ENCODE measurements at places on chromosomes 3 and 15.

- no peak for DNase-seq
These were observed 61.7 kb downstream of the IL1RAP start for GRCh38 chr3:190575437-190576185.

DNA sequence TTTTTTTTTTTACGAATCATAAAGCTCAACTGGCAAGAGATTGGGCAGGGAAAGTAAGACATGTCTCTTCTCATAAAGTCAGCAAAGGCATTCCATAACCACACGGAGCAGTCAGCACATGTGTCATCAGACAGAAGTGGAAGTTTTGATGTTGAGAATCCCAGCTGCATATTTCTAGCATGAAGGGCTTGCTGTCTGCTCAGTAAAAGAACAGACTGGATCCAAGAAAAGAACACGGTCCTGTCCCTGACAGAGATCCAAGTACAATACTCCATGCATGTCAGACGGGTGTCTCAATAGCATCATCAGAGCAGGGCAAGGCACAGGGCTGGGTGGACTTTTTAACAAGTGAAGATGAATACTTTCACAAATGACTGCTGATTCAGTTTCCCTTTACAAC lies 38.2 kb downstream of the ABI3BP start:
- DNase-seq: no peak

DNA sequence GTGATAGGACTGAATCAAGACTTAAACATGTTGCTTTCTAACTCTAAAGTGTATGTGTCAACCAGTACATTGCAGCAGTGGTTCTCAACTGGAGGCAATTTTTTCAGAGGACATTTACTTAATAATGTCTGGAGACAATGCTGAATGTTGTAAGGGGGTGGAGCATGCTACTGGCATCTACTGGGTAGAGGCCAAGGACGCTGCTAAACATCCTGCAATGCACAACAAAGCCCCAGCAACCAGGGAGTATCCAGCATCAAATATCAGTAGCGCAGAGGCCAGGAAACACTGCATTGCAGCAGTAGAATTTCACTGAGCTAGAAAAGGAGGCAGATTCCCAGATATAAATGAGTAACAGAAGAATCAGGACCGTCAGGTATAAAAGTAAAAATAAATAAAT lies 79.8 kb upstream of the GRM7 start:
- no peak for DNase-seq

- DNase-seq: no peak
These were observed 12.8 kb downstream of the H1-8 start for GRCh38 chr3:129555616-129556357.

- DNase-seq: no peak
These were observed 52.9 kb upstream of the NUDT16 start for GRCh38 chr3:131328721-131329120.

DNA sequence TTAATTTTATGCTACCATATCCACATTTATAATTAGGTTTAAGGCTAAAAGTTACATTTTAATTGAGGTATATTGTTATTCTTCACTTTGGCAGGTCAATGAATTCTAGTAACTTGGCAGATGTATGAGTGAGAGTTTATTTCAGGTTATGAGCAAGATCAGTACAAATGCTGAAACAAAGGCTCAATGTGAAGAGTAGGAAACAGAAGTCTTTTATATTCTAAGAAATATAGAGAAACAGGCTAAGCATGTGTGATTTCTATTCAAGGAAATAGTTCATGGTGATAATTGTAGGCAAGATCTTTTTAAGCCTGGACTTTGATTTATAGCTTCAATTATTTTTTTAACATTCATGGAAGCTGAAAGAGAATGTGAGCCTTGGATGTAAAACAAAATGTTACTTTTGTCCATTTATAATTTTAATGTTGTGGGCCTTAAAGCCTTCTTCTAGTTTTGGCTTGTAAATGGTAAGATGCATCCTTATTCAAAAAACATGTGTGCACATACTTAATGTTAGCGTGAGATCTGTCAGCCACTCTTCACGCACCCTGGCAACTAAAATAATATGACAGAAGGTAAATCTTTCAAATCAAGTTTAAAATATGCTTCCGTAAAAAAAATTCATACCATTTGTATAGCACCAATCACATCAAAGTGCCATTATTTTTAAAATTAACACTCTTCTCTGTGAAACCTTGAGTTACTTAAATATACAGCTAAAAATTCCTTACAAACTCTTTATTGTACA lies 22.8 kb upstream of the OSTN start:
- no peak for DNase-seq

GRCh38 chr3:39140341-39140971 lies 12.9 kb downstream of the CSRNP1 start:
- no peak for DNase-seq

GRCh38 chr3:23823620-23824019 lies 17.9 kb downstream of the UBE2E1 start:
- DNase-seq: no peak

DNA sequence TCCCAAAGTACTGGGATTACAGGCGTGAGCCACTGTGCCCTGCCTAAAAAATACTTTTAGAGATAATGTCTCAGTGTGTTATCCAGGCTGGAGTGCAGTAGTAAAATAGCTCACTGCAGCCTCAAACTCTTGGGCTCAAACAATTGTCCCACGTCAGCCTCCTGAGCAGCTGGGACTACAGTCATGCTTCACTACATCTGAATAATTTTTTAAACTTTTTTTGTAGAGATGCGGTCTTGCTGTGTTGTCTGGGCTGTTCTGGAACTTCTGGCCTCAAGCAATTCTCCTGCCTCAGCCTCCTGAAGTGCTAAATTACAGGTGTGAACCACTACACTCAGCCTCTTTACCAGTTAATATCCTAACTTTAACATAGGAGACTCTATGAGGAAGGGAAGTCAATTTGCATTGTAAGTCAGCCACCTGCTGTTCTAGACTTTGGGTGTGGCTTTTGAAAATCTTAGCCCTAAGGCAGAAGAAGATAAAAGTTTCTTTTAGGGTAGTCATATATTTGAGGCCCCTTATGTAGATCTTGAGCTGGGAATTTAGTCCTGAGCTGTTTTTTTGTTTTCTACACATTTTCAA lies 78.2 kb upstream of the RASGRP1 start:
- no peak for DNase-seq

All from right lobe of liver (tissue), 6 donors.